ENCODE measurements at places on chromosomes 5 and 9.

GRCh38 chr5:154647761-154648145 is 107.4 kb upstream of the LARP1 start:
- no peak for DNase-seq

GRCh38 chr9:111360881-111361280 is 30.9 kb upstream of the OR2K2 start:
- DNase-seq, result no peak

- no peak for DNase-seq
Observed at GRCh38 chr9:98054376-98054951, 2.1 kb upstream of the NANS start.

GRCh38 chr9:99592834-99593574 is 228.7 kb upstream of the NR4A3 start:
- no peak for DNase-seq

- DNase-seq, result no peak
Observed at GRCh38 chr5:154683101-154683880, 71.9 kb upstream of the LARP1 start.

- no peak for DNase-seq
Observed at GRCh38 chr5:74510476-74511075, 130.0 kb downstream of the ENC1 start.

DNA sequence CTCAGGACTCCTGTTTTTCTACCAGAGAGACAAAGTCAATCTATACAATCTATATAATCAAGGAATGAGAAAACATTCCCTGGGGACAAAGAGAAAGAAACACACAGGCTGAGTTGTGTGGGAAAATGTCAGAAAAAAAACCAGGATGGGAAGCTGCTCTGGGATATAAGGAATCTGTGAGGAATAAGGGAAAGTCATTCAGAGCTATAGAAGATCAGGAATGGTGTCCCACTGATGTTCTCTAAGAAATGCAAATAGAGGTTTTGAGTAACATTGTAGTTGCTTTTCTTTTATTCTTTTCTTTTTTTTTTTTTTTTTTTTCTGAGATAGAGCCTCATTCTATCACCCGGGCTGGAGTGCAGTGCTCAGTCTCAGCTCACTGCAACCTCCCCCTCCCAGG is 605.9 kb upstream of the KLF4 start:
- DNase-seq, result no peak

GRCh38 chr5:151363673-151364072 is 16.3 kb upstream of the SLC36A2 start:
- DNase-seq, result no peak

GRCh38 chr9:128431207-128431606 is 10.6 kb downstream of the CERCAM start:
- DNase-seq, result no peak

GRCh38 chr5:77086368-77086688 is 757 bp downstream of the ZBED3 start:
- DNase-seq, result no peak

- DNase-seq, result no peak
Observed at GRCh38 chr9:132782037-132782436, 96.0 kb downstream of the AK8 start.

- no peak for DNase-seq
Observed at GRCh38 chr9:104367507-104367906, 136.6 kb upstream of the OR13F1 start.

- no peak for DNase-seq
Observed at GRCh38 chr5:82494942-82495341, 216.8 kb upstream of the RPS23 start.

DNA sequence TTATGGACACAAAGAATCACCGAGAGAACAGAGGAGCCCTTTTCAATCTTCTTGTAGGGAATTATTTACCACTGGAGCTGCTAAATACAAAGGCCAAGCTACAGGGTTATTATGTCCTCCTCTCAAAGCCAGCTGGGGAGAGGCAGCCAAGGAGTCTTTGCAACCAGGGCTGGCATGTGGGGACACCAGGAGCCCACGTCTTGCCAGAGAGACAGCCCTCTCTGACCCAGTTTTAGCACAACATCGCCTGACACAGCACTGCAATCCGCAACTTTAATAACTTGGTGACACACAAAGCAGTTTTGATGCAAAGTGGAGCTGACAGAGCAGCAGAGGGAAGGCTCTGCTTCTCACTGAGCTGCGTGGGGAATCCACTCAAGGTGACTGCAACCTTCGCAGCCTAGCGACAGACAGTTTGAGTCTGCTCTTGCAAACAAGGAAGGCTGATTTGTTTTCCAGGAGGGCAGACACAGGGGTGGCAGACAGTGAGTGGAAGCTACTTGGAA is 33.6 kb downstream of the TLR4 start:
- DNase-seq, result no peak

DNA sequence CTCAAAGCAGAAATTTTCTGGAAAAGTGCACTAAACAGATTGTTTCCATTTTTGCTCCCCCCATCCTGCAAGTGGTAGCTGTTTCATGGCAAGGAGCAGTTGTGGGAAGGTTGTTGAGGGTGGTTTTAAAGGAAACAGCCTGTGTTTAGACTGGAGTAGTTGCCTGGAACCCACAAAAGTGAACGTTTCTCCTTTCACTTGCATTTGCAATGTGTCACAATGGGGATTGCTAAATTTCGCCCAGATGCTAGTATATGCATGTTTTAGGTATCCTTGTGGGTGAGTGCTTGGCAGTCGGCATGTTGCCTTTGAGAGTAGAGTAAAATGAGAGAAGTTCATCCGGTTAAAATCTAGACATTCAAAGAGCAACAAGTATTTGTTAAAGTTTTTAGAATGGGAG is 1099.9 kb upstream of the DMAC1 start:
- DNase-seq, result no peak

Data from femur (tissue), 1 donor.